Activated T-helper 1 cell treated with Interleukin-2 at 50 U/mL for 16 hours (primary cell): ENCODE measurements at places on chromosomes 1 and 21.

DNA sequence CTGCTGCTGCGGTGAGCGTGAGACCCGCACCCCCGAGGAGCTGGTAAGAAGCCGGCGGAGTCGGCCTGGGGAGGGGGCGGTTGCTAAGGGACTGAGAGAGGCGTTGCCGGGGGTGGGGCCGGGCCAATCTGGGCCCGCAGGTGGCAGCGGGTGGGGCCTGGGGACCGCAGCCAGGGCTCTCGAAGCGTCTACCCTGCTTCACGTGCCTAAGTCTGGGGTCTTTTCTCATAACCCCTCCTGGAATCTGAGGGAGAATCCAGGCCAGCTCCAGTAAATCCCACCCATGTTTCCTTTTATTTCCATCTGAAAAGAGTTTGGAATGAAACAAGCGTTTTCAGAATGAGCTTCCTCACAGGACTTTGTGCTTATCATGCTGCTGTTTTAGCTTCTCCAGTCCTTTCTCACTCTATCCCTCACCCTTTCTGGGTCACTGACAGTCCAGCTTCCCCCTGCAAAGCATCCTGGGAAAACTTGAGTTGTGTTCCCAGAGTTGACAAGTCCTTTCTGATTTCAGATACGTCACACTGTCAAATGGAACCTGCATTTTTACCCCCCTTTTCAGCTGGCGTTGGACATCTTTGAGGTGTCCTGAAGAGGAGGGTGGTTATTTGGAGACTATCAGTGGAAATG lies 431 bp downstream of the CLCN6 start:
- no peak for DNase-seq

- DNase-seq, result no peak
Observed at GRCh38 chr1:236465231-236465958, 58.4 kb upstream of the LGALS8 start.

DNA sequence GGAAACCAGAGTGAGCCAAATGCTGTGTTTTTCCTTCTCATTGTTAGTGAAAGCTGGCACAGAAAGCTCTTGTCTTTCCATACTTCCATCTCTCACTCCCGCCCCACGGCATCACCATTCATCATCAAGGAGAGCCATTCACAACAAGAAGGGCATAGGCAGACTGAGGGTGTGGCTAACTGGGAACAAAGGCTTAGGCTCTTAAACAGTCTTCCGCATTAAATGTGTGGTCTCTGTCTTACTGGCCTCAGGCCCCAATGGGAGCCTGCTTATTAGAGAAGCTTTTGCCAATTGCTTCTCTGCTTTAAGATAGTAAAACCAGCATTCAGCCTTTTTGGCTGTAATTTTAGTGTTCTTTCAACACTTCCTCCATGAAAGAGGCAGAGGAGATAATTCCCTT lies 51.4 kb downstream of the TNFSF18 start:
- no peak for DNase-seq

DNA sequence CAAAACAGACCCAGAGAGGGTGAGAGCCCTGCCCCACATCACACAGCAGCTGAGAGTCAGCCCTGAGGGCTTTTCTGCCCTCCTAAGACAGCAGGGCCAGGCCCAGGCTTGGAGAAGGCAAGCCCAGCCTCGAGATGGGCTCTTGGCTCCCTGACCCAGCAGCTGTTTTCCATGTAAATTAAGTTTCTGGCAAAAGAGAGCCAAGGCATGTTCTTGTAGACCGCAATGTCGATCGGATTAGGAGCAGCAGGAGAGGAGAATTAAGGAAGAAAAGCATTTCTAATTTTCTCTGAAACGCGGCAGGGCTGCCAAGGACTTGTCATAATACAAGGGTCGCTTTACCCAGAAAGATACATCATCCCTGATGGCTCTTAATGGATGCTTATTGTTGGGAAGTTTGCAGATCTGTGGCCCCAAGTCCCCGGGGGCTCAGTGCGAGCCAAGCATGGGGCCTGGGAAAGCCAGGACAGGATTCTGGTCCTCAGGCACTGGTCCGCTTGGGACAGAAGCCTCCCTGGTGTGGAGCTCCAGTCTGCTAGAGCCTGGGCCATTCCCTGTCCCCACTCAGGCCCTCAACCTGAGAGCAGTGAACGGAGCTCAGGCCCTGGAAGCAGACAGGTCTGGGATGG lies 62.8 kb downstream of the DMRTB1 start:
- DNase-seq, result no peak

DNA sequence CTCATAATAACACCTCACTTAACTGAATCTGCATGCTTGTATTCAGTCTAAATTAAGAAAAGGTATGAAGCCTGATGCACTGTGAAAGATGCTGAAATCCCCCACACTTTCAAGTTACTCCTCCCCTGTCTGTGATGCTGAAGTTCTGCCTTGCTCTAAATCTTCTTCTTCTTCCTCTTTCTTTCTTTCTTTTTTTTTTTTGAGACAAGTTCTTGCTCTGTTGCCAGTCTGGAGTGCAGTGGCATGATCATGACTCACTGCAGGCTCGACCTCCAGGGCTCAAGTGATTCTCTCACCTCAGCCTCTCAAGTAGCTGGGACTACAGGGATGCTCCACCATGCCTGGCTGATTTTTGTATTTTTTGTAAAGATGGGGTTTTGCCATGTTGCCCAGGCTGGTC lies 231.0 kb upstream of the B3GALT2 start:
- no peak for DNase-seq

DNA sequence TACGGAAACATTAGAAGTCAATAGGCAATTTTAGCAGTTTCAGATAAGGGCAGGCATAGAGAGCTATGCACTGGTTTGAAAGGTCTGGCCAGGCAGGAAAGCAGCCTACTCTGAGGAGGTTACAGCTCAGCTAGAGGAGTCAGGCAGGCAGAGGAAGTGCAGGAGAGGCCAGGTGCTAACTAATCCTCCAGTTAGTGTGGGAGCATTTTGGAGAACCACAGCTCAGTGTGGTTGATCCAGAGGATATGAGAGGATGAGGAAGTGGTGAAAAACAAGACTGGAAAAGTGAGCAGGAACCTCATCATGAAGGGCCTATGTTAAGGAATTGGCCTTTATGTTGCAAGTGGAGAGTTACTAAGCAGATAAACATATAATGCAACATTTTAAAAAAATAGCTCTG lies 282.4 kb upstream of the SGIP1 start:
- no peak for DNase-seq

- DNase-seq, result no peak
Observed at GRCh38 chr1:98458511-98459485, 202.7 kb upstream of the SNX7 start.

DNA sequence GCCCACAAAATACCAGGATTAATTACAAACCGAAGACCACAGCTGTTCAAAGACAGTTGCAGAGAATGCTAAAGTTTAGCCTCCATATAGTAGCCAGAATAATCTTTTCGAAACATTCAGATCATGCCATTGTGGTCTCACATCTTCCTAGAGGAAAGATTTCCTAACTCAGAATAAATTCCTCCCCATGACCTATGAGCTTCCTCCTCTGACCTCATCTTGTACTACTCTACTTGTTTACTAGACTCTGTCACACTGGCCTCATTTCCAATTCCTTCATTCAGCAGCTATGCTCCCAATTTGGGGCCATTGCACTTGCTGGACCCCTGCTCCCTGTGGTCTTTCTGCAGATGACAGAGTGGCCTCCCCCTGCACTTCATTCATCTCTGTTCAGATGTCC lies 71.8 kb upstream of the LRRC53 start:
- no peak for DNase-seq

DNA sequence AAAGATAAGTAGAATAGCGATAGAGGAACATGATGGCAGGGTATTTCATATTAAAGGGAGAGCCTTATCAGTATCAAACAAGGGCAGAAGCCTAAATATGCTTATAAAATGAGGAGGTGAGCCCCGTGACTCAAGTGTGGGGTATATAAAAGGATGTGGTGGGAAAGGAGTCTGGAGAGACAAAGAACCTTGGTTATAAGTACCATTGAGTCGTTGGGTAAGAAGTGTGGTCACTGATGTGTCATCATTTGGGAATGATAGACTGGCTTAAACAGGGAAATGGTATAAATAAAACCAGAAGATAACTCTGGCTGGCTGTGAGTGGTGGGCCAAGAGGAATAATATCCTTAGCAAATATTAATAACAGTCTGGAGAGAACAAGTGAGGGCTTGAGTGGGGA lies 10.9 kb upstream of the CD5L start:
- no peak for DNase-seq

DNA sequence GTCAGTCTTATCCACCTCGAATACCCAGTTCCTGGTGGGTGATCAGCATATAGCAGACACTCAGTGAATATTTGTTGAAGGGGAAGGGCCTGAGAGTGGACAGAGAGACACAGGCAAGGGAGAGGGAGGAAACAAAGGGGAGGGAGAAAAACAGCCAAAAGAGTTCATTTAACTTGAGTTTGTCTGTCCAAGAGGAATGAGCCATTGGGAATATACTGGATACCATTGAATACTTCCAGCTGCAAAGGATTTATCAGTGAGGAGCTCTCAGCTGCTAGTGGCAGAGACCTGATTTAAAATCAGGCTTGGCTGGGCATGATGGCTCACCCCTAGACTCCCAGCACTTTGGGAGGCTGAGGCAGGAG lies 11.5 kb upstream of the BGLAP start:
- no peak for DNase-seq

DNA sequence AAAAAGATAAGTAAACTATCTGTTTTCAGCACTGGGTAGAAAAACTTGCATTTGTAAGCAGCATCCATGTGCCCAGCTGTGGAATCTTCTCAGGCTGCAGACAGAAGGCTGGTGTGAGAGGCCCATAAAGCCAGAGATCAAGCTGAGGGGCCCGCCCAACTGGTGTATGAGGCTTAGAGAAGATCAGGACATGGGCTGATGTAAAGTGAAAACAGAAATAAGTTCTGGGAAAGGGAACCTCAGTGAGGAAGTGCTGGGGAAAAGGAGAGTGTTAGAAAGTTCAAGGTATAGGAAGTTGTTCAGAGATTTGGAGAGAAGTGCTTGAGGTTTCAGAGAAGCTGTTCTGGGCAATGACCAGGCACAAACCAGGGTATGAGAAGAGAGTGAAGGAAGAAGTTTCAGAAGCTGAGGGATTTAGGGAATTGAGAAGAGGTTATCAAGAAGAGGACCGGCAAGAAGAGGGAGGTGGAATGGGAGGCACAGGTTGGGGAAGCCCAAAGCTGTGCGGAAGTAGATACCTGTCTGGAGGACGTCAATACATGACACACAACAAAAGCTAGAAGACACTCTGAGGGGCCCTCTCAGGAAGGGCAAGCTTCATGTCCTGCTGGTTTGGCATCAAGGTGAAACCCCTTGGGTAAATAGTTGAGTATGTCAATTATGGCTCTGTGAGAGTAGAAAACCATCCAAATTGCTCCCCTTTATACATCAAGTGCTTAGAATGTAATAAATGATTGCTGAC lies 2.7 kb upstream of the CD5L start:
- DNase-seq, result no peak

DNA sequence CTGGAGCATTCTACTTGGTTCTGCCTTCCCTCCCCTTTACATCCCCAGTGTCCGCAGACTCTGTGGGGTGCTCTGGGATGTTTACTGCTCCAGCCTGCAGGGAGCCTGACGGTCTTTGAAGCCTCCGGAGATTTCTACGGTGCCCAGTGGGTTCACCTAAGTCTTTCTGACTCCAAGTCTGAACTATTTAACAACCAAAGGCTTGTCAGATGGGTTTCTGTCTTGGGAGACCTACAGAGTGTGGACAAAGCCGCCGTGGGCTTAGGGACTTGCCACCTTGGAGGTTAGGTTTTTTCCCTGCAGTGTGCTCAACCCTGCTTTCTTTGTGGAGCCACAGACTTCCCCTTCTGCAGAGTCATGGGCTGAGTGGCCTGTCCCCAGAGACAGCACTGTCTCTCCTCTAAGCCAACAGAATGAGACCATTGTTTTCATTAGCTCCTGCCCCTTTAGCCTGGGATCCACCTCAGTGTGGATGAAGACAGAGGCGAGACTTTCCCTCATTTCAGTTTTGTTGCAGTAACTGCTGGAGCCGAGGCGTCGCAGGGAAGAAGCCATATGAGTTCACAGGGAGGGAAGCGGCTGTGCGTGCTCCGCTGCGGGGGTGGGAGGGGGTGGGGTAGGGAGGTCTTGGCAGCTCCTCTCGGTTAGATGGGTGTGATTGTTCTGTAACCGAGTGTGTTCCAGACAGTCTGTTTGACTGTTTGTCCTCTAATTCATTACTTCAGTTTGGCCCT lies 120.7 kb downstream of the CNIH3 start:
- no peak for DNase-seq

DNA sequence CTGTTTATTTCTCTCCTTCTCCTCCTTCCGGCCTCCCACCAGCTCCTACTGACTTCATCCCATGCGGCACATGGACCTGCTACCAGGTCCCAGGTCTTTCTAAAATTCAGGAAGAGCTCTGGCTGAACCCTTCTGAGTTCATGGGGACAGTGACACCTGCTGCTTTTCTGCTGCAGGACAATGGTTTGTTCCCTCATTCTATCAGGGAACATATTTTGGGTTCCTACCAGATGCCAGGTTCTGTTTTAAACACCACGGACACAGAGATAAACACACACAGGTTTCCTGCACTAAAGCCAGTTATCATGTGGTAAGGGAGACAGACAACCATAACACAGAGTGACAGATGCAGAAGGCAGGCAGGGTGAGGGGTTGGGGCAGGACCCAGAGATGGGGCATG lies 114.0 kb upstream of the RAB4A start:
- DNase-seq, result no peak

GRCh38 chr1:201285846-201286245 lies 2.5 kb downstream of the PKP1 start:
- DNase-seq, result no peak

DNA sequence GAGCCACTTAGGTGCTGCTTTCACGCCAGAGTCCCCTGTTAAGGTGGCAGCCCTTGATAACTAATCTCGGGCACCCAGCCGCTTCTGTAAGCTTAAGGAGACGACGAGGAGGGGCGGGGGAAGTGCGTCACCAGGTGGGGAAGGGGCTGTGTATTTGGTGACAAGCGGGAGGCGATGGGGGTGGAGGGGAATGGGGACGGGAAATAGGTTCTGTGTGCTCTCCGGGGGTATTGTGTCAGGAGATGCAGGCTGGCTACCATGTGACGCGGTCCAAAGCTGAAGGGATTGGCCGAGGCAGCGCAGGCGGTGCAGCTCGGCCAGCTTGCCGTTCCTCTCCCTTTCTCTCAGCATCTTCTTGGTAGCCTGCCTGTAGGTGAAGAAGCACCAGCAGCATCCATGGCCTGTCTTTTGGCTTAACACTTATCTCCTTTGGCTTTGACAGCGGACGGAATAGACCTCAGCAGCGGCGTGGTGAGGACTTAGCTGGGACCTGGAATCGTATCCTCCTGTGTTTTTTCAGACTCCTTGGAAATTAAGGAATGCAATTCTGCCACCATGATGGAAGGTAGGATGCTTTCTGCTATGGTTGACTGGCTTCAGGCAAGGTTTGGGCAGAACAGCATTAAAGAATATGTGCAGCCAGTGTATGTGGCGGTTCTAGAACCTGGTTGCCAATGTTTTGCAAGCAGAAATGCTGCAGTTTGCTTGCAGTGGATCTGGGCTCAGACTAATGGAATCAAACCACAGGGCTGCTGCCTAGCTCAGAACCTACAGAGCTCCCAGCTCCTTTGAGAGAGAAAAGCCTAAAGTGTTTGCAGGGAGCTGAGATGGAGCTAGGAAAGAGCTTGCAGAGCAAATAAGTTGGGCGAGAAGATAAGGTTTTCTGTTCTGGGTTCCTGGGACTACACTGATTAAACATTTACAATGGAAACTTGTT lies at the start of gene SGIP1:
SGIP1 (plus strand) TSS at position 350 of the 937 bp plus-strand sequence; CDS start at position 556, 206 bp downstream.
- no peak for DNase-seq
